ENCODE measurements at places on chromosomes 11 and 22.

DNA sequence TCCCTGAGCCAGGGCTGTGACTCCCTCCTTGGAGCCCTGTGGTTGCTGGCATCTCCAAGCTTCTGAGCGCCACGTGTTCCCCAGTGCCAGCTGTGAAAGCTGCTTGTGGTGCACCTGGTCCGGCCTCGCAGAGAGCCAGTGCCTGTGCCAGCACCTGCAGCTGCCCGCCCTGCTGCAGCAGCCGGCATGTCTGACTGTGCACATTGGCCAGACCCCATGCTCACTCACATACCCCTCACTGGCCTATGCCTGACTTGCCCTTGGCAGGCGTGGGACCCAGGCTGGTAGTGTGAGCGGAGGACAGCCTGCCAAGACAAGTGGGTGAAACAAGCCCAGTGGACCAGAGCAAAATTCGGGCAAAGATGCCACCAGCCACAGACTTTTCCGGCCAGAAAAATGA is 9.8 kb downstream of the MRPL48 start:
- DNase-seq = no peak

GRCh38 chr11:104090767-104091166 is 54.3 kb downstream of the DDI1 start:
- DNase-seq = no peak

- DNase-seq = no peak
These were observed 4.7 kb downstream of the PRCP start for GRCh38 chr11:82895437-82896091.

DNA sequence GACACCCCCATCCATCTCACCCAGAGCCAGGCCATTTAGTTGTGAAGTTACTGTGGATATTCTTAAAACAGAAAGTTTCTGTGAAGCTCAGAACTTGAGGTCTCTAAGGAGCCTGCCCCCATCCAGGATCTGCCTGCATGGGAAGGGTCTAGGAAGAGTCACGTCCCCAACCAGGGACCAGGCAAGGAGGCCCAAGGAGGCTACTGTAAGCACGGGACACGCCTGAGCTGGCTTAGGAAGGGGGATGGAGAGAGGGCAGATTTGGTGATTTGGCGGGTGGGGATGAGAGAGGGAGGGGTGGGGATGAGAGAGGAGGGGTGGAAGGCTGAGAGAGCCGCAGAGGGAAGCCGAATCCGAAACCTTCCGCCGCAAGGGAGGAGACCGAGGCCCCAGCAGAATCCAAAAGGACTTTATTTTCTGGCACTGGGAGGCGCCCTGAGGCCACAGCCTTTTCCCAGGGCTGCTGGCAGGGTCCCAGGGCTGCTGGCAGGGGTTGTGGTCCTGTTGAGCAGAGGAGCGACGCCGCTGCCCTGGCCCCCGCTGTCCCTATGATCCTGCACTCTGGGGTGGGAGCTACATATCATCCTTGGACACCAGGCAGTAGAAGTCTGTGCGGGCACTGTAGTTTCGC is 9.4 kb downstream of the SIGIRR start:
- DNase-seq = no peak

GRCh38 chr11:111676878-111677585 is 74.8 kb downstream of the SIK2 start:
- DNase-seq = no peak

GRCh38 chr11:10302359-10302743 is 2.5 kb upstream of the ADM start:
- DNase-seq = no peak

DNA sequence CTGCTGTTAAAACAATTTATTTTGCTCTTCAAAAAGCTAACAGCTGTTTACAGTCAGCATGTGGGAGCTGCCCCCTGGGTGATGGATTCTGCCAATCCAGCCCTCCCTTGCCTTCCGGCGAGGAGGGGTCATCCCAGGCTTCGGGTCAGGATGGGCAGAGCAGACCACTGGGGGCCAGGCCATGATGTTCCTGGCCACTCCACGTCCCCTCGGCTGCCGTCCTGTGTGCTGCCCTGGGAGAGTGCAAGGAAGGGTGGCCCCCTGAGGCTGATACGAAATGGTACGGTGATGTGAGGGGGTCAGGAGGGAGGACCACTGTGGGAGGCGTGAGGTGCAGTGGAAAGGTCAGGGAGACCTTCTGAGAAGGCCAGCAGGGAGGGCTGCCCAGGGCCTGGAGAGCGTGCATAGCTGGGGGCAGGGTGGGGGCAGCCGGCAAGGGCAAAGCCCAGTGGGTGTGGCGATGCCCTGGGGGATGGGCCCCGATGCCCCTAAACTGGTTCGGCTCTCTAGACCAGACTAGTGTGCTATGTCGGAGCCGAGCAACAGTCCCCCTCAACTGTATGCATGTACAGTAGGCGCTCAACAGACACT is 41.3 kb downstream of the RTN4R start:
- DNase-seq = no peak

DNA sequence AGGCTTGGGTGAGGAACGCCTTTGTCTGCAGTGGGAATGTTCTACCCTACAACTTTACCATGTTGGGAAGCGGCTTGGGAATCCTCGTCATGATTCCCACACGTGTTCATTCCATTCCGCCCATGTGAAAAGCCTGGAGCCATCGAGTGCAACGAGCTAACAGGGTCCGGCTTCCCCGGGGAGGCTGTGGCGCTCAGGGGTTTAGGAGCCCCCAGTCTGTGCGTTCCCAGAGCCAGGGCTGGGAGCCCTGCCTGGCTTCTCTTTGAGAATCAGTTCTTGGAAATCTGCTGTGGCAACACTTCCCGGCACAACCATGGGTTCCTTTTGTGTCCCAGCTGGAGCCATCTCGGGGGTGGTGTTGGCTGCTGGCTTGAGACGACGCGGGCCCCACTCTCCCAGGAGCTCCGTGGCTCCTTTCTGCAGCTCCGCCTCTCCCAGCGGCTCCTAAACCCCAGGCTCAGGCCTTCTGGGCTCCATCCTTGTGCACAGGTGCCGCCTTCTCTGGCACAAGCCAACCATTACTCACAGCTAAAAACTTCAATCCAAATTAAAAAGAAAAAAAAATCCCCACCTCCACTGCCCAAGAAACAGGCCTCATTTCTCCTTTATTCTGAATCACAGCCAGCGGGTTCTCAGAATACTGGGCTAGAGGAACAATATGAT is 18.7 kb upstream of the PPFIA1 start:
- DNase-seq = no peak

GRCh38 chr22:46445771-46446420 is 91.5 kb downstream of the CELSR1 start:
- DNase-seq = no peak

DNA sequence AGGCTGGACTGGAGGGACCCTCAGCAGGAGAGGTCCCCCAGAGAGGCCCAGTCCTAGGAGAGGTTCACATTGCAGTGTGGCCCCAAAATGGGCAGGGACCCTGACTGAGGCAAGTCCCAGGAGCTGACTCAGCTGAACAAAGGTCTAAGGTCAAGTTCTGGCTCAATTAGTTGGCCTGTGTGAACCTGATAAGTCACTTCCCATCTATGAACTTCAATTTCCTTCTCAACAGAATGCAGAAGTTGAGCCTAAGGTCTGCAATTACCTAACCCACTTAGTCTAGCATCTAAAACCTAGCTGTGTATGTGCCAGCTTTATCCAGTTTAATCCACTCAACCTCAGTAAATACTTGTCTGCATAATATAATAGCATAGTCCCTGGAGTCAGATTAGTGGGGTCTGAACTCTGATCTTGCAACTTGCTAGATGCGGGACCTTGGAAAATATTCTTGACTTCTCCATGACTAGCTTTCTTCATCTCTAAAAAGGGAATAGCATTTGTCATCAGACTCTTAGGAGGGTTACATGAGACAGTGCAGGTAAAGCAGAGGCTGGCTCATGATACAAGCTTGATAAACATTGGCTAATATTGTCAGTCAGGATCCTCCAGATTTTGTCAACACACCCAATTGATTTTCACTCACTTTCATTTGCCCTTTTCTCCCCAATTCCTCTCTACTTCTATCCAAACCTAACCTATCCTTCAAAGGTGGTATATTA is 465.5 kb downstream of the INSC start:
- DNase-seq = no peak

DNA sequence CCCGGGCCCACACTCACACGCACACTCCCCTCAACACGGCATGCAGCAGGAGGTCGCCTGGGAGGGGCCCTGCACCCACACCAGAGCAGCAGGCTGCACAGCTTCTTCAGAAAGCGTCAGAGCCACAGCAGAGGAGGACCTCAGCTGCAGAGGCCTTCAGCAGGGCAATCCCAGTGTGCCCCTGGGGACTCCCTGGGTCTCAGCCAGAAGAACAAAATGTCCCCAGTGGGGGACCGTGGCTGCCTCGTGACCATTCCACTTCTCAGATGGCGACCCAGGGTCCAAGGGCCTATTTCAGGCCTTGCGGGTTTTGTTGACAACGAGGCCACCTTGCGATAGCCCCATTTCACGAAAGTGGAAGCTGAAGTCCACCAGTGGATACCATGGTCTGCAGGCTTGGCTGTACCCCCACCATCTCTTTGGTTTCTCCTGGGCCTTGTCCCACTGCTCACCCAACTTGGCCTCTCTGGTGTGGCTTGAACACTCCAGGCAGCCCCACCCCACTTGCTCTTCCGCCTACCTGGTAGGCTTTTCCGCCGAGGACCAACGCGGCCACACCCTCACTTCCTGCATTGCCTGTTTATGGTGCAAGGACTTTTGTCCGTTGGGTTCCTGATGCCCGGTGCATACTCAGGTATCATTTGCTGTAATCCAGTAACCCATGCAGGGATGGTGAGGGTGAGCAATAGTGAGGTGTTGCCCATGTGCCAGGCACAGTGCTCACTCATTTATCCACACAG is 38.1 kb downstream of the MB start:
- DNase-seq = no peak

DNA sequence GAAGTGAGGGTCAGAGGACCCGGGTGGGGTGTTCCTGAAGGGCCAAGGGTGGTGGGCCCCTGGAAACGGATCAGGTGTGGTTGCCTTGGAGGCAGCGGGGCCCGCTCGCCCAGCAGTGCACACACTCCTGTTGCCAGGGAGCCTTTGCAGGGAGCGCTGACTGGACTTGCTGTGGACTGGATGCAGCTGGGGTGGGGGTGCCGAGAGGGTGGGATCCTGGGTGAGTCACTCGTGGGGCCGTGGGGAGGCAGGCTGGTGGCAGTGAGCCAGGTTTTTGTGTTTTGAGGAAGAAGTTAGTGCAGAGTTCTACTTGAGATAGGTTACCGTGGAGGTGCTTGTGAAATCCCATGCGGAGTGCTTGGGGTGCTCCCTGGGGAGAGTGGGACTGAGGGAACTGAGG is 1.3 kb downstream of the MRPL23 start:
- DNase-seq = peak; percentile 22

DNA sequence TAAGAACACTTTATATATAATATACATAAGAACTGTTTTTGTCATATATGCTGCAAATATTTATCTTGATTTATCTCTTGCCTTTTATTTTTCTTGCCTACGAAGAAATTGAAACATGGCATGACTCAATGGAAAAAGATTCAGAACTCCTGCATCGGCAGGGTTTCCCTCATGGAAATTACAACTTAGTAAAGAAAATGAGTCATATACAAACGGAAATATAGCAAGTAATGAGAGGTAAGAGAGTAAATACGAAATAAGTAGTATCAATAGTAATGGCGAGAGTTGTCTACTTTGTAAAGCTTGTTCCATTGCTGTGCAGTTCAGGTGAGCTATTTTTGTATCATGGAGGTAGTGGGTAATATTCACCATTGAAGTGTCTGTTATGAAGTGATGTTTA is 350.4 kb downstream of the DDX10 start:
- DNase-seq = no peak

- peak; percentile 63 for DNase-seq
These were observed 16.6 kb downstream of the CRELD2 start for GRCh38 chr22:49934891-49935557.

DNA sequence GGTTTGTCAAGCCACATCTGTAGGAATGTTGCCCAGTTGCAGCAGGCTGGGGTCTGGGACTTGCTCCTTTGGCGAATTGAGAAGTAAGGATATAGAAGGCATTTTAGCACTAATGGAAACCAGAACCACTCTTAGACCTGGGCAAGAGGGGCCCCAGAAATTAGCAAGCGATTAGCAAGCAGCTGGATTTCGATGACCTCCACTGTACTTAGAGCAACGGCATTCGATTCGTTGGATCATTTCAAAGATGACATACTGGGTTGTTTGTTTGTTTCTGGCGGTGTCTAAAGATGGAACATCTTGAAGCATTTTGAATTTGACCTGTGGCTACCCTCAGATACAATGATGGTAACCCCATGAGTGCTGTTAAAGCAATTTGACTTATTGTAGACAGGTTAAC is 1.2 kb upstream of the CDPF1 start:
- no peak for DNase-seq

GRCh38 chr11:127182586-127183203 is 182.1 kb upstream of the KIRREL3 start:
- DNase-seq = no peak

DNA sequence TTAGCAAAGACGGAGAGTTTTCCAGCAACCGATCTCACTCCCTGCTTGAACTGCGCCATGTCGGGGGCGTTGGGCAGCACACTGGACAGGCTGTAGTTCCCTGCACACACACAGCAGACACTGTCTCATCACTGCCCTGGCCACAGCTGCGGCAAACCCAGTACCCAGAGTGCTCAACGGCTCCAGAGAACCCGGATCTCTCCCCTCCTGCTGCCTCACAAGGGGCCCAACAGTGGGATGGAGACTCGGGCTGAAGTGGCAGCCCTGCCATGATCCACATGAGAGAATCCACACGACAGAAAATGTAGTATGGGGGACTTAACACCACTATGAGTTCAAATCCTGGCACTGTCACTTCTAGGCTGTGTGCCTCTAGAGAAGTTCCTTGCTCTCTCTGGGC is 58.0 kb downstream of the ARFGAP3 start:
- DNase-seq = no peak

- no peak for DNase-seq
These were observed 34.1 kb upstream of the GLYATL1 start for GRCh38 chr11:58905011-58905720.

- no peak for DNase-seq
These were observed 54.0 kb downstream of the RTN4R start for GRCh38 chr22:20213833-20214708.

DNA sequence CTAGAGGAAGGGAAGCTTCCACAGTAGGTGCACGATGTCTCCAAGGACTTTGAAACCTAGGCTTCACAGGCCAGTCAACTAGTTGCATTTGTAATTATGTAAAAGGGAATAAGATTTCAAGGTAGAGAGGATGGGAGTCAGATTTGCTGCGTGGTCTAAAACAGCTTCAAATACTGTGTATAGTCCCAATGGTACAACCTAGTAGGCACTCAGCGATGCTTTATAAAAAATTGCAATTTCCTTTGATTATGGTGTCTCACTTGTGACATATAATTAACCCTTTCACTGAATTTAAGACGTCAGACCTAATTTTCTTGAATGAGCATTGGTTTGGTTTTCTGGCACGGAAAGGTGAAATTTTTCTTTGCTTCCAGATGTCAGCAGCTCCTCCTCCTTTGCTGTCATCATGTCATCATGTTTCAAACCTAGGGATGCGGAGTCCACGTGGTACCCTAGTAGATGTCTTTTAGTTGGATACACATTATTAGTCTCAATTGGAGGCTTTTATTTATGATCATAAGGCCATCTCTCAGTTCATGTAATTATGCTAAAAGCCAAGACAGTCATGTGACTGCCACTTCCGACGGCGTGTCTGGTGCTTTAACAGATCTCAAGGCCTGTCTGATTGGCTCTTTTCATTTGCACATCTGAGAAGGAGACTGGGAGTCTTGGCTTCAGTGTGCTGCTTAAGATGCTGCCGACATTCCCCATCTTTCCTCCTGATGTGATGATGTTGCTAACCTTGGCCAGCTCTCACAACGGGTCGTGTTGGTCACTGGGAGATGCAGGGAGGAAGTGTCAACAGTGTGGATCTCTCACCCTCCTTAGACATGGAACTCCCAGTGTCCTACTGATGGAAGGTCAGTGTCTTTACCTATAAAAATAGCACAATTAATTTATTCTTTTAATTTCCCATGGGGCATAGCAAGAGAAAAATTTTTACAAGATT is 134.0 kb downstream of the HIPK3 start:
- no peak for DNase-seq

All from omental fat pad (tissue), 4 donors.